ENCODE measurements at places on chromosomes 13 and 19.

- DNase-seq: no peak
Measured at GRCh38 chr19:41265395-41266153, 1.4 kb downstream of the HNRNPUL1 start.

DNA sequence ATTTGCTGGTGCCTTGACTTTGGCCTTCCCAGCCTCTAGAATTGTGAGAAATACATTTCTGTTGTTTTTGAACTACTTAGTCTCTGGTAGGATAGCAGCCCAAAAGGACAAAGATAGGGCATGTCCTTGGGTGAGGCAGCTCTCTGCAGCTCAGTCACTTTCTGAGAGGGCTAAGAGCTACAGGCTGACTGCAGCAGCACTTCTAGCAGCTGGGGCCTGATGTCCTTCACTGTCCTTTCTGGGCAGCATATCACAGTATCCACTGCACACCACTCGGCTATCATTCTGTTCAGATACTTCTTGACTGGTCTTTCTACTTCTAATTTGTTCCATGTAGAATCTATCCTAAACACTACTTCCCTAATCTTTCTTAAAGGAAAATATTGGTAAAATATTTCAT, 68.5 kb upstream of the CLDN10 start:
- no peak for DNase-seq

GRCh38 chr19:30620354-30620753, 248.2 kb downstream of the ZNF536 start:
- DNase-seq: no peak

- DNase-seq: no peak
Measured at GRCh38 chr13:48602296-48603016, 51.3 kb upstream of the CYSLTR2 start.
